ENCODE measurements at places on chromosomes 4 and X.

GRCh38 chr4:84177831-84178542 is 321.1 kb downstream of the NKX6-1 start:
- no peak for DNase-seq

DNA sequence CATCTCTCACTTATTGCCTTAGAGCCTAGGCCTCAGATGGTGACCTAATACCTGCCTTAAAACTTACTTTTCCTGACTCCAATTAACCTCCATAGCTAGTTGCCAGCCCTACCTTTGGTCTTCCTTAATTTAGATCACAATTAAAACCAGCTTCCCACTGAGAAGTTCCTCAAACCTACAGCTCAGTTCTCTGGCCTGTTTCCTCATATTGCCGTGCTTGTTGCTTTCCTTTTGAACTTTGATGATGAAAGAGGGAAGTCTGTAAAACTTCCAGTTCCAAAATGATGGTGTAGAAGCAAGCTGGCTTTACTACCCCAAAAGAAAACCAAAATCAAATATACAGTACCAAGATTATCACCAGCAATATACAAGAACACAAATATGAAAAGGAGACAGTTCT is 28.9 kb upstream of the CAMK2D start:
- DNase-seq: no peak

DNA sequence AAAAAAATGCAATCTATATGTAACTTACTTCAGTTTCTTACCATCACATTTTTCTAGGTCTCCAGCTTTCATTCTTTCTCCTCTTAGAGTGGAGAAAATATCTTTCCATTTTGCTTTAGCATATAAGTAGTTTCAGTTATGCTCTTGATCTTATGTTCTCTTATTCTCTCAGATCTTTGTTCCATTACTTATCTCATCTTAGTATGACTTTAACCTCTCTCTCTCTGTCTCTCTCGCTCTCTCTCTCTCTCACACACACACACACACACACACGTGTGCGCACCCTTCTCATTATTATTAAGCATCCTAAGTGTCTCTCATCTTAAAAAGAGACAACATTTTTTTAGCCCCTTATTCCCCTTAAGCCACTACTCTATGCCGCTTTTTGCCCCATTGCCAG is 92.8 kb downstream of the FAAH2 start:
- DNase-seq: no peak

- no peak for DNase-seq
Measured at GRCh38 chrX:30010471-30010870, 204.9 kb upstream of the MAGEB2 start.

All from stimulated activated CD4-positive, alpha-beta T cell treated with anti-CD3 and anti-CD28 coated beads, Interleukin-1b, Interleukin-23, amount 100 ng/mL, for 1 hour (primary cell).